ENCODE measurements at places on chromosomes 1 and 21. TPM values are rescaled to one million over a fixed set of nuclear protein-coding genes. Genes with fewer than 3 reads are reported as not detected.

The TMEM52 gene
- total RNA-seq, result 27.5 TPM

The LDLRAP1 gene
- total RNA-seq, result 26.0 TPM

The MUTYH gene
- 44.8 TPM for total RNA-seq

The SELL gene
- total RNA-seq, result 4.1 TPM

The MYBPH gene
- 0.22 TPM for total RNA-seq

The GPR153 gene
- 6.1 TPM for total RNA-seq

The SAMSN1 gene
- 0.57 TPM for total RNA-seq

The TRIM58 gene
- total RNA-seq, result not detected

The RHD gene
- not detected for total RNA-seq

The KCNT2 gene
- total RNA-seq, result not detected

All from HCT116 (cell line).